ENCODE measurements at places on chromosomes 7 and 10.

GRCh38 chr7:47038621-47039020 lies 543.3 kb downstream of the TNS3 start:
- no peak for DNase-seq

- peak; percentile 68 for DNase-seq
Observed at GRCh38 chr10:103618575-103619423, 125.3 kb downstream of the NEURL1 start.

DNA sequence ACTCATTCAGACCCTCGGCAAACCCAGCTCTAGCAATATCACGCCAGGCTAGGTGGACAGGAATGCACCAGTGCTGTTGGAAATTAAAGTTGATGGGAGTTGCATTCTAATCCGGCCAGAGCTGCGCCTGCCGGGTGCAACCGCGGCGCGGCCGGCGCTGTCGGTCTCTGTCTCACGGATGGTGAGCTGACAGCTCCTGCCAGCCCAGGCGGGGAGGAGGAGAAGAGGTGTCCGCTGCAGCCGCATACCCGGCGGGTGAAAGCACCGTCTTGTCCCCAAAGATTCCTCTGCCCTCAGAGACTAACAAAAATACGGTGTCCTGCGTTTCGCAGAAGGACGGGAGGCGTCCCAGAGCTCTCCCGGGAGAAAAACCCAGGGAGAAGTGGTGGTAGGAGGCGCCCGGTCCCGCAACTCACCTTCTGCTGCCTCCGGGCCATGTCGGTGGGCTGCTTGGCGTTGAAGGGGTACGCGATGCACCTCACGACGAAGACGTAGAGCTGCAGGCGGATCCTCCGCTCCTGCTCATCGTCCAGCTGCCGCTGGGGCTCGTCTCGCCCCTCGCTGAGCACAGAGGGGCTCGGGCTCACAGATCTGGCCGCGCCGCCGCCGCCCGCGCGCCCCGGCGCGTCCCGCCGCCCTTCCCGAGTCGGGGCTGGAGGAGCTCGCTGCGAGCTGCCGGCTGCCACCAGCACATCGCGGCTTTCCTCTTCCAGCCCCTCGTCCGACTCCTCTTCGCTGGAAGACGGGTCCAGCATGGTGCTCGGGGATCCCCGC lies 490 bp downstream of the CADPS2 start:
- DNase-seq: peak; percentile 51

- DNase-seq: peak; percentile 22
Observed at GRCh38 chr7:82156893-82157292, 286.7 kb downstream of the CACNA2D1 start.

GRCh38 chr7:34759477-34760125 lies 101.6 kb downstream of the NPSR1 start:
- DNase-seq: peak; percentile 54

DNA sequence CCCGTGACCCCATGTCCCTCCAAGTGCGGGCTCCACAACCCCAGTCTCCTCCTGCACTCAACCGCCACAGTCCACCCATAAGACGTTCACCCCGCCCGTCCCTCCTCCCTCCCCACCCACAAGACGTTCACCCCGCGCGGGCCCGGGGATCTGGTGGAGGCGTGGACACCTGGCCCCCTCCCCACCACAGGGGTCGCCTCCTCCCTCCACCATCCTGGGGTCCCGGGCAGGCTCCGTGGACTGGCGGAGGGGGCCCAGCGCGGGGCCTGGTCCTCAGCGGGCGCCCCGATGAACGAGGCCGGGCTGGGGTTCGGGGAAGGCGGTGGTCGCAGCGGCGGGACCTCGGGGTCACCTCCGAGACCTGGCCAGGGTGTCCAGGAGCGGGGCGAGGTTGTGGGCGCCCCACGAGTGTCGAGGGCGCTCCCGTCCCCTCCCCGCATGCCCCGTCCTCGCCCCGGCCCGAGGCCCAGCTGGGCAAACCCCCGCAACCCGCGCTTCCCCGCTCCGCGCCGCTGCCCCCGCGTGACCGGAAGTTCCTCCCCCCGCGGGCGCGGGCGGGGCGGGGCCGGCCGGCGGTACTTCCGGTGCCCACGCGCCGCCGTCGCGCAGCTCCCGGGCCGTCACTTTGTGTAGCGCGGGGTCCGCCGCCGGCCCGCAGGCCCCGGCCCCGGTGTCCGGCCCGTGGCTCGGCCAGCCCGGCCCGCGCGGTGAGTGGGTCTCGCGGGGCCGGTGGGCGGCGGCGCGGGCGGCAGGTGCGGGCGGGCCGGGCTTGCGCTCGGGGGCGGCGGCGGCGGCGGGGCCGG lies at the start of gene ZNF316:
ZNF316 (plus strand) TSS at position 578 of the 803 bp plus-strand sequence. CDS start 5,092 bp downstream, outside the sequence.
- DNase-seq: peak; percentile 42

GRCh38 chr10:113450906-113451305 lies 101.9 kb upstream of the HABP2 start:
- DNase-seq: no peak

DNA sequence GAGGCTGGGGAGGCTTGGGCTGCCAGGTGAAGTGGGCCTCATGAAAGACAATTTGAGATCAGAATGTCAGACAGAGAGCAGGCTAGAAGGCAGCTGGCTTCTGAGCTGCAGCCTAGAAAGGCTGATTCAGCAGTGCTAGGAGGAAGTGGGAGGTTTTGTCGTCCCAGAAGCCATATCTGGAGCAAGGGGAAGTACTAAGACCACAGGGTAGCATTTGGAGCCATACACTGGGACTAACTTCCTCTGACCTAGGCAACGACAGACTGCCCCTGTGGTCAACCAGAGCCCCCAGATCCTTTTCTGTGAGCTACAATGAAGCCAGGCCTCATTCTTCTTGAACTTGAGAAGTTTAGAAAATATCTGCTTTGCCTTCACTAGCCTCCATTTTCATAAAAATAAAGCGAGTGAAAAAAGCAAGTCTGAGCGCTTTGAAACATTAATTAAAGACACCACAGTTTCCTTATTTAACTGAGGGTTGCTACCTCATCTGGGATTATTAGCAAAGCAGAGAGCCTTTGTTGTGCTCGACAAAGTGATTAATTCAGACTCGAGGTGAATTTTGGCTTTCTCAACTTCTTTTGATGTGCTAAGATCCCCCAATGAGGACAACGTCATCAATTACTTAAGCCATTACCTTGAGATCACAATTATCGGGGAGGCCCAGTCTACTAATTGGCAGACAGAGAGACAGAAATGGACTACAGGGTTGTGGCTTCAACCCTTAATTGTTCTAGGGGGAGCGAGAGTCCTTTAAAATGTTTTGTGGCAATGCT lies 26.6 kb downstream of the TBXAS1 start:
- DNase-seq: no peak

Measured in fibroblast of lung (primary cell).